ENCODE measurements at places on chromosomes 1 and 21.

DNA sequence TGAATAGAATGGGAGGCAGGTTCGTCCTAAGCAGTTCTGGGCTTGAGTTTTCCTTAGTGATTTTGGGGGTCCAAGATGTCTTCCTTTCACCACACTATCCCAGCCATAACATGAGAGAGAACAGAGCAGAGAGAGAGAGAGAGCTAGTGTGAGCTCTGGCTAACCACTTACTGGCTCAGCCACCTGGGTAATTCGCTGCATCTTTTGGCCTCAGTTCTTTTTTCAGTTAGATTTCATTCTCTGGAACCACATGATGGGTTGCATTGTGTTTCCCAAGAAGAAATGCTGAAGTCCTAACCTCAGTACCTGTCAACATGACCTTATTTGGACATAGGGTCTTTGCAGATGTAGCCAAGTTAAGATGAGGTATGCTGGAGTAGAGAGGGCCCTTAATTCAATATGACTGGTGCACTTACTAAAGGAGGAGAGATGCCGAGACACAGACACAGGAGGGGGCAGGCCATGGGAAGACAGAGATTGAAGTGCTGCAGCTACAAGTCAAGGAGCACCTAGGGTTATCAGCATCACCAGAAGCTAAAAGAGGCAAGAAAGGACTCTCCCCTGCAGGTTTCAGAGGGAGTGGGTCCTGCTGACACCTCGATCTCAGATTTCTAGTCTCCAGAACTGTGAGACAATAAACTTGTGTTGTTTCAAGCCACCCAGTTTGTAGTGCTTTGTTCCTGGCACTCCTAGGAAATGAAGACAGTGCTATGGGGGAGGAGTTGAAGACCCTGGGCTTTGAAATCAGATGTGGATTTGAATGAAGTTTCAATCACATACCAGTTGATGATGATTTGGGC lies 26.2 kb upstream of the TARBP1 start:
- no peak for DNase-seq

DNA sequence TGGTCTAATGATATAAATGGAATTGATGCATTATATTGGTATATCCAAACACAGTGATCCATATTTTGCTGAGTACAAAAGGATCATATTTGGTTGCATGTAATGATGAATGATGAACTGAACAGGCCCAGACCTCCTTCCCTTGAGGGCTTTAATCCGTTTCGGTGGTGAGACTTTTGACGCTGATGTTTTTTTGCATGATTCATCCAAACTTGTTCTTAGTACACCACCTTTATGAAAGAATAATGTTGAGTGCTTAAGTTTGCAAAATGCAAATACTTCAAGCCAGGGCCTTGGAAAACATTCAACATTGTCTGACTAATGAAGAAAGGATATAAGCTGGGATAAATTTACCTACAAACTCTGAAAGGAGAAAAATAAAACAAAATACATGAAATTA lies 19.2 kb downstream of the HOOK1 start:
- no peak for DNase-seq

DNA sequence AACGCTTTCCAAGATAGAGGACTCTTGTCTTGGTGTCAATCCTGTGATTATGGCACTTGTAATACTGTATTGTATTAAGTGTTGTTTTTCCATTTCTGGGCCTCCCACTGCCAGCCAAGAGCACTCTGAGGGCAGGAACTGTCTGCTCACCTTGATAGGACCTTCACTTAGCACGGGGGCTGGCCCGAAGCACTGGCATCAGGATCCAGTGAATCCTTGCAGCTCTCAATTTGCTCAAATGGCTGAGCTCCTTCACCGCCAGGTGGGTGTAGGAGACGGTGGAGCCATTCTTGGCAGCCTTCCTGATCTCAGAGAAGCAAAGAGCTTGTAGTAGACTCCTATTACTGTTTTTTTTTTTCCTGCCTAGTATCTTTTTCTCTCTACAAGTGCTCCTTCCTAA lies 17.7 kb downstream of the MECR start:
- DNase-seq = no peak

GRCh38 chr1:63119575-63120155 lies 202.7 kb upstream of the FOXD3 start:
- no peak for DNase-seq

DNA sequence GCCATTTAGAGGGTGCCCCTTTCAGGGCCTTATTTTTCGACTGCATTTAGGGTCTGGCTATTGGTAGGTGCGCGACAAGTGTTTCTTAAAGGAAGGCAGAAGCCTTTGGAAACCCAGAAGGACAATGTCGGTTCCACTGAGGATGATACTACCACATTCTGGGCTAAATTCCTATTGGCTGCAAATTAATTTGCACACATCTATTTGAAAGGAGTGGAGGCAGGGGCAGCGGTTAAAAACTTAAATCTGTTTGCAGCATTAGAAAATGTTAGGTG lies 1.1 kb downstream of the PATJ start:
- no peak for DNase-seq
